NCI-H1694 (cell line): ENCODE measurements at places on chromosomes 1 and 21.

DNA sequence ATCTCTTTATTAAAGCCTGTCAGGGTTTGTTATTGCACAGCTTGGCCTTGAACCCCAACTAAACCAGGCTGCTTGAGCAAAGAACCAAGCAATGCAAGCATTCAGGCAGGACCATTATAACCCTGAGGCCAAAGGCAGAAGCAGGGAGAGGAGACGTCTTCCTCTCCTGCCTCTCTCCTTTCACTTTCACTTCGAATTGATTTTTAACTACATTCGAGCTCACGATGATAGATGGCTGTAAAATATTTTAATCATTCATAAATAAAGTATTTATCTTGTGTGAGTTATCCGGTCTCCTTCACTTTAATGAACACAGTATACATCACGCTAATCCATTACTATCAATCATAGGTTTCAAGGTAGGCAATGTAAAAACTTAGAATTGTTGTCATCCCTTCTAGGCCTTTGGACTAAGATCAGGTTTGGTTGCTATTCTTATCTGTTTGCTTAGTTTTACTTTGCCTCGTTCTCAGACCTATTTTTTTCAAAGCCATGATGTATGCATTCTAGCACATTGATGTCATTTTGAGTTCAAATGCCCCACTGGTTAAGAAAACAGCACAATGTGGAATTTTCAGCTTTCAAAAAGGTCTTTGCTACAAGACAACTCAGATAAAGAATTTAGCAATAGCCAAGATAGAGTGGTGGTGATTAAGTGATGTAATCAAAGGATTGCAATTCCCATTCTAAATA lies 480.2 kb upstream of the RUNX1 start:
- no peak for DNase-seq

DNA sequence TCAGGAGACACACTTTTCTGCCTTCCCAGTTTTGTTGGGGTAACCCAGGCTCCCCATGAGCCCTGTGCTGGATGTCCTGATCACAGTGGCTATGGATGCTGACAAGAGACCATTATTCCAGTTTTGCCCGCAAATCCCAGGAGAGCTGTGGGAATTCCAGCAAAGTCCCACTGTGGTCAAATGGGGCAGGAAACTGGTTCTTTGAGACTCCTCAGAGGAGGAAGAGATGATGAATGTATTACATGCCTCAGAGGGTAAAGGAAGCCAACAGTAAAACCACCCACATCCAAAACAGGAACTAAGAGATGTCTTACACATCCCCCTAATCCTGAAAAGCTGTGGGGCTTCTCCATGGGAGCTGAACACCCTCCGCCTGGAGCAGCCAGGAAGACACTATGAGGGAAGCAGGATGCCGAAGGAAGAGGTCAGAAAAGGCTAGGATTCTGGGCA lies 12.8 kb upstream of the MPZL1 start:
- DNase-seq, result no peak

- no peak for DNase-seq
Observed at GRCh38 chr1:103336408-103336807, 189.1 kb upstream of the RNPC3 start.

DNA sequence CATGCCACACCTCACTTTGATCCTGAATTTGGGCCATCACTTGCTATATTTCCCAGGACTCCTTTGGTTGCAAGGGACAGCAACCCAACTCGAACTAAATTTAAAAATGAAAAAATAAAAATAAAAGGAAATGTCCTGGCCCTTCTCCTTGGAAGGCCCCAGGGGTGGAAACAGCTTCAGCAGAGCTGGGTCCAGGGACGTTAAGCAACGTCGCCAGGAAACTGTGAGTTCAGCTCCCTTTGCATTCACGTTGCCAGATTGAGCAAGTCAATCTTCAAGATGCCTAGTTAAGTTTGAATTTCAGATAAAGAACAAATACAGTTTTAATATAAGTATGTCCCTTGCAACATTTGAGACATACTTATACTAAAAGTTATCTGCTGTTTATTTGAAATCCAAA lies 14.6 kb upstream of the SPSB1 start:
- DNase-seq, result no peak

GRCh38 chr1:67138813-67139499 lies 4.2 kb upstream of the C1orf141 start:
- no peak for DNase-seq

DNA sequence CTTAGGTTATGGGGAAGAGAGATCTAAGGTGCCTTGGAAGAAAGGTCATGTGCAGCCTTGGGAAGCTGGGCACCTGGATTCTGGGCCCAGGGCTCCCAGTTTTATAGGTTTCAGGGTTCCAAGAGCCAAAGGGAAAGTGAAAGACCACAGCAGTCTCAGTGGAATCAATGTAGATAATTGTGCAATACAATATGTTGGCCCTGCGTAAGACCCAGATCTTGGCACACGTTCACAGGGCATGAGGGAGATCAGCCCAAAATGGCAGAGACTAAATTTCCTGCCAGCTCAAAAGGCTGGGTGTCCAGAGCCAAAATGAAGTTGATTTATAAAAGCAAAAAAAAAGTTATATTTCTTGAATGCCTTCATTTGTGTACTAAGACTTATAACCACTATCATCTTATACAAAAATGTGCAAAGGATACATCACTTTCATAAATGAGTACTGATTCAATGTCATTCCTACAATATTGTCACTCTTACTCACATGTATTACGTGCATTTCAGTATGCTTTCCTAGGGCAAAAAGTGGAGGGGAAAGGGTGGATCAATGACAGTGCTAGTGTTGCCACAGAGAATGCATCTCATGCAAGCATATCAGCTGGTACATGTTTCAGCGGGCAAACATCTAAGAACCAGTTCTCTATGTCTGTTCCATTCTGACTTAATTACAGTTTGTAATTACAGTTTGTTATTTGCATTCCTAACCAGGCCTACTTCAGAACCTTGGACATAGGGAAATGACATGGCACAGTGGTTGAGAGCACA lies 22.5 kb upstream of the NPL start:
- DNase-seq, result no peak

DNA sequence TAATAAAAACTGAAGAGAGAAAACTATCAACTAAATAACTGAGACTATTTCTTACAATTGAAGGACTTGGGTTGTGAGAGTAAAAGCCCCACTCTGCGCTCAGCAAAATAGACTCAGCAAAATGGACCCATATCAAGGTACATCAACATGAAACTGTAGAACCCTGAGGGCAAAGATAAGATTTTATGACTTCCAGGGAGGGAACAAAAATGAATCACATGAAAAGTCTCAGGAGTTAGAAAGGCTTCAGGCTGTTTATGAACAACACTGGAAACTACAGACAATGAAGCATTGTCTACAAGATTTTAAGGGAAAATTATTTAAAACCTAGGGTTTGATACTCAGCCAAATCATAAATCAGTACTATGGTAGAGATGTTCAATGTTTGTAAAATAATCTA lies 434.3 kb downstream of the PTPRC start:
- DNase-seq, result no peak

GRCh38 chr1:151799179-151800022 lies 5.8 kb downstream of the LINGO4 start:
- DNase-seq, result no peak

GRCh38 chr1:25754470-25755181 lies 45.4 kb upstream of the SELENON start:
- peak; percentile 84 for DNase-seq

GRCh38 chr1:110682898-110683297 lies 8.2 kb upstream of the KCNA3 start:
- no peak for DNase-seq

DNA sequence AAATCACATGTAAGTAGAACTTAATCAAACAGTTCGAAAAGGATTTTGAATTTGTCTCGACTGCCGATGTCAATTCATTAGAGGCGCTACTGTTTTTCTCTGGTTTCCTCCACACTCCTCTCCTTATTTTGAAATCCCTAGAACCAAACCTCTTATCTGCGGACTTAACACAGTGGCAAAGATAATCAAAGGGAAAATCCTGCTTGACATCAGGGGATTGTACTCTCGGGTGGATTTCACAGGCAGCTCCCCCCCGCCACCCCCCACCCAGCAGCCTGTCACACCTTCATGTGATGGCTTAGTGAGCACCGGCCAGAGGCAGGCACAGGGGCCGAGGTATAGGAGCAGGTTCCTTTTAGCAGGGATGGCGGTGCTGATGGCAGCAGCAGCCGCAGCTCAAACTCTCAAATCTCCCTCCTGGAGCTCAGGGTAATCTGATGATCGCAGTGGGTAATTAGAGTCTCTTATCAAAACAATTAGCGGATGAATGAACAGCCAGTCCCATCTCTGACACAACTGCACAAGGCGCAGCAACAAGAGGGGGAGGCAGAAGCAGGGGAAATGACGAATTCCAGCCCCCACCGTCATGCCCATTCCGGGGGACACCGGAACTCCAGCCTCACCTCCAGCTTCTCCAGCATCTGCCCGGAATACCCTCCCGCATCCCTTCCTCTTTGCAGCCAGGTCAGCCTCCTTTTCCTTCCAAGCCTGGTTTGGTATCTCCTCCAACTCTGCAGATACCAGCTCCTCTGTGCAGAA lies 80.3 kb downstream of the SSBP3 start:
- DNase-seq, result no peak

DNA sequence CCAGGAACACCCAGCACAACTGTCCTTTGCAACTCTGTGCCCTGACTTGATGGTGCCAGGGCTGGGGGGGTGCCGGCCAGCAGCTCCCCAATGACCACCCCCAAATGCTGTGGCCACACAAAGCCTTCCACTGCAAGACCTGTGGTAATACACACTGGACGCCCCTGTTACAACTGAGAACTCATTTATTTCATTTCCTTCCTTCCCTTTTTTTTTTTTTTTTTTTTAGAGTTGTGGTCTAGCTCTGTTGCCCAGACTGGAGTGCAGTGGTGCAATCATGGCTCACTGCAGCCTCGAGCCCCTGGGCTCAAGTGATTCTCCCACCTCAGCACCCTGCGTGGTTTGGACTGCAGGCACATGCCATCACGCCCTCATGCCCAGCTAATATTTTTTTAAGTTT lies 25.2 kb downstream of the TP73 start:
- no peak for DNase-seq

DNA sequence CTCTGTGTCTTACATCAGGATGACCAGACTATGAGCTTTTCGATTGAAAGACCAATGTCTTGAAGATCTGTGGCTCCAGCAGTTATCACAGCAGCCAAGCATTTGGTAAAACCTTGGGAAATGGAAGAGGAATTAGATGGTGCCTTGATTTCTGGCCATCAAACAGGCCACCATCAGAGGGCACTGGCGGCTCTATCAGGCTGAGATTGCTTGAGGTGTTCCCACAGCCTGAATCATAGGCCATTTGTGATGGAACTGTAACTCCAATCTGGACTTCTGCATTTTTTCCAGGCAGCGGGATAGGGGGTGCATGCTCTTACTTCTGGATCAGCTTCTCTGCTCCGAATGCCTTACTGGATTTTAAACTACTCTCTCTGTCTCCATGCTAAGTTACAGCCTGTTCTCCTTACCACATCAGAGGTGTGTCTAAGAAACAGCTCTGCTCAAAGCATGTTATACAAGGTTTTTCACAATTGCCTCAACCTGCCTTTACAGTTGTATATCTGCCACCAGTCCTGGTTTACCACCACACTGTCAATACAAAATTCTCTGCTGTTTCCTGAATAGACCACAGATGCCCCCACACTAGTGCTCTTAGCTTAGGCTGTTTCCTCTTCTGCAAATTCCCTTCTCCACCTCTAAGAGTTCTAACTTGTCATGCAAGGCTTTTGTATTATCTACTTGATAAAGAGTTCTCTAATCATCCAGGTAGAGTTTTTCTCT lies 180.9 kb downstream of the PTGER3 start:
- no peak for DNase-seq

GRCh38 chr1:65141918-65142317 lies 6.1 kb upstream of the AK4 start:
- DNase-seq, result no peak

GRCh38 chr1:60359431-60359830 lies 285.9 kb upstream of the C1orf87 start:
- peak; percentile 71 for DNase-seq

DNA sequence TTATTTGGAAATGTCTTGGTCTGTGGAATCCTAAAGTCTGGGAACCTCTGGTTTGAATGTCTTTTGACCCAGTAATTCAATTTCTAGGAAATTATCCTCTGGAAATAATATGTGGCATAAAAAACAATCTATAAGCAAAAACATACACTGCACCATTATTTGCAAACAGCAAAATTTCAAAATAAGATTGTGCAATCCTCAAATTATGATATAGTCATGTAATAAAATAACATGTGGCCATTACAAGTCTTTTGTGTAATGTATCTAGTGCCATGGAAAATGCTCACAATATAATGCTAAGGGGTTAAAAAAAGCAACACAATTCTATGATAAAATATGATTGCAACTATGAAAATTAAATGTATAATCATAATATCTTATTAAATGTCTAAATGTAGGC lies 312.9 kb upstream of the RUNX1 start:
- DNase-seq, result no peak

GRCh38 chr1:233135833-233136232 lies 159.7 kb downstream of the PCNX2 start:
- DNase-seq, result no peak

GRCh38 chr1:203589171-203589570 lies 37.5 kb upstream of the ATP2B4 start:
- DNase-seq, result no peak

- DNase-seq, result no peak
Observed at GRCh38 chr1:221724931-221725605, 16.8 kb downstream of the DUSP10 start.

- no peak for DNase-seq
Observed at GRCh38 chr1:31764312-31765040, at the start of gene ADGRB2. Gene ADGRB2 (minus strand): TSS chr1:31764340. CDS start chr1:31757221, 7,119 bp downstream.

DNA sequence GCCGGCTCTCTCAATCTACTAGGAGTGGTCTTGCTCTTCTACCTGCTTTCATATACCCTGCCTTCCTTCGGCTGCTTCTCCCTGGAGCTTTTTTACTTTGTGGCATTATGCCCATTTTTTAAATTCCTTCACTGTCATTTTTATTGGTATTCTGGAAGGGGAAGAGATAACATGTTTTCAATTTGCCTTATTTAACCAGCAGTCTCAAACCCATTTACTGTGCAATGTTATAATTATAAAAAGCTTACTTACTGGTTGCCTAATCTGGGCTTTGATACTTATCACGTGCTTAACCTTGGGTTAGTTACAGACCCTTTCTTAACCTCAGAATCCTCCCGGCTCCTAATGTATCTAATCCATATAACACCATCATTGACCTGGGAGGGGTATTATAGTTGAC lies 128.1 kb downstream of the SIPA1L2 start:
- no peak for DNase-seq

GRCh38 chr1:31694964-31695313 lies 8.9 kb downstream of the COL16A1 start:
- DNase-seq, result no peak

GRCh38 chr1:32612189-32612881 lies 38.0 kb downstream of the ZBTB8OS start:
- peak; percentile 51 for DNase-seq

DNA sequence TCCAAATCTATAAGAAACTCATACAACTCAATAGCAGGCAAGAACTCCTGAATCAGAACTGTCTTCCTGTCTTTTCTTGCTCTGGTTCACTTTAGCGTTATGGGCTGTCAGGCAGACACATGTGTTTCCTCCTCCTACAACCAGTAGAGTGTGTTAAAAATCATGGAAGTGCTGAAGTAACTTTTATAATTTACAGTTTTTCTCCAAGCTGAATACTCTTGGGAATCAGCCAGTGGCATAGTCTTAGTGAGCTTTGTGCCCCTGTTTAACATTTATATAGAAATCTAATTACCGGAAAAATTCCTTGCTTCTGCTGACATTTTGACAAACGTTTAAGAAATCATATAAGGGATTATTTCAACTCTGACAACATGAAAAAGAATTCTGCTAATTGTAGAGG lies 113.1 kb upstream of the RGS18 start:
- DNase-seq, result no peak
